ENCODE measurements at places on chromosomes 6 and 20. TPM values are rescaled to one million over a fixed set of nuclear protein-coding genes. Genes with fewer than 3 reads are reported as not detected.

The PSMG4 gene
- total RNA-seq = 7.2 TPM

The GPX5 gene
- total RNA-seq = not detected

- no peak for DNase-seq
Observed at GRCh38 chr20:59664421-59664941, 60.1 kb downstream of the PHACTR3 start.

DNA sequence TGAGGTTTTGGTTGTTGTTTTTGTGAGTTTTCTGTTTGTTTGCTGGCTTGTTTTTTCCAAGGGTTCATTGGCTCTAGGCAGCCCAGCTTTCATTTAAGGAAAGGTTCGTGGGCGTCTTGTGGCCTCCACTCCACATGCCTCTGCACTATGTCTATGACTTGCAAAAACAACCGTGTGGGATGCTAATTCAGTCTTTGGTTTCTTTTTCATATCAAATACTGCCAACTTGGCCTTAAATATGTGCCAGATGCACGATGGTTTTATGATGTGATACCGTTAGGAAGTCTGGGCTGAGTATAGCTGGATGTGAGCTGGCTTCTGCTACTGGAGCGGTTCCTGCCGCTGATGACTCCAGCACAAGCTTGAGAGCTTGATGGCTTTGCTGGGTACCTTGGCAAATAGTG is 96.3 kb downstream of the BMP2 start:
- no peak for DNase-seq

- no peak for DNase-seq
Observed at GRCh38 chr6:145087034-145087433, 648.3 kb downstream of the EPM2A start.

The EPHA7 gene
- 1.5 TPM for total RNA-seq

GRCh38 chr20:58595167-58595566 is 55.9 kb upstream of the STX16 start:
- no peak for DNase-seq

- DNase-seq = no peak
Observed at GRCh38 chr6:157097255-157097955, 225.9 kb downstream of the TMEM242 start.

DNA sequence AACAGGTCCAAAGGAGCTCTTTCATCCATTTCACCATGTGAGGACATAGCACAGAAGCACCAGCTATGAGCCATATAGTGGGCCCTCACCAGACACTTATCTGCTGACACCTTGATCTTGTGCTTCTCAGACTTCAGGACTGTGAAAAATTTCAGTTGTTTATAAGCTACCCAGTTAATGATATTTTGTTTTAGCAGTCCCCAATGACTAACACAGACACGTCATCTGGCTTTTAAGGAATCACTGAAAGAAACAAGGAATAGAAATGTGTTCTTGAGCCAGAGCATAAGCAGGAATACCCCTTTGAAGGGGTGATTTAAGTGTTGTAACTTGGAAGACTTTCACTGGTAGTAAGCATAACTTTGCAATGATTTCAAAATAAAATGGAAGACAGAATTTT is 214.7 kb upstream of the PTCHD4 start:
- DNase-seq = no peak

All from left ventricle myocardium superior (tissue), 1 donor.